ENCODE measurements at places on chromosomes 16 and 17.

DNA sequence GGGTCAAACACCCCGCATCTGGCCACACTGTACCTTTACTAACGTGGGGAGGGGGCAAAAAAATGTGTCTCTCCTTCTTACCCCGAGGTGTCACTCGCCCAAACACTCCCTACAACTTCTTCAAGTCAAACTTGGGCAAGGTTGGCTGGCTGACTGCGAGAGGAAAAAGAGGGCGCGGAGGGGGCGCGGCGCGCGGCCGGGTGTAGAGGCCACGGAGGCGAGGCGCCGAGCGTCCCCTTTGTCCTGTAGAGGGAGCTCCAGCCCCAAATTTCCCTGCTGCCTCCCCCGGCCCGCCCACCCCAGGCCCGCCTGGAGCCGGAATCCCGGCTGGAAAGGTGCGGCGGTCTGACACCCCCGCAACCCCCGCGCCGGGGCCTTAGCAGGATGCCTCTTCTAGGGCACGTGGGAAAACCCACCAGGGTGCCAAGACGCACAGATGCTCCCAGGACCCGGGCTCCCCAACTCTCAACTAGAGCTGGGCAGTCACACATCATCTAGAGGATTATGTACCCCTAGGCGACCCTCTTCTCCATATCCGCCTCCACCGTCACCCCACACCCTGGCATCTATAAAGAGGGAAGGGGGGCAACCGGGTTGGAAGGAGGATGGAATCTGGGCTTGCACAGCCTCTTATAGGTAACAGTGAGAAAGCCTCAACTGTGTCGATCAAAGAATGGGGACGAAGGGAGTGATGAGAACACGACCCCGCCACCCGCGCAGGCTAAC, 4.2 kb downstream of the IRX3 start:
- no peak for DNase-seq

DNA sequence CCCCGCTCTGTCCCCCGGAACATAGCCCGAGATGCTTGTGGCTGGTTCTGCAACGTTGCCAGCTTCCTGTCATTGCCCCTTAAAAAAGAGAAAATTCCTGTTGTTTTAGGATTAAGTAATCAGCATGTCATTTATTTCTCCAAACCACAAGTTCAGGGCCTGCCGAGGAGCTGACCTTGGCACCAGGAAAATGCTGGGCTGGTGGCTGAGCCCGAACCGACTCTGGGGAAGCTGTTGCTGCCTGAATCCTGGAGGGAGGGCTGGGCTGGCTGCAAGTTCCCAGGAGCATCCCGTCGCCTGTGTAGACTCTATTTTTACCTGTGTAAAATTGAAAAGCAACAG, 130.9 kb upstream of the FOXF1 start:
- DNase-seq, result no peak

DNA sequence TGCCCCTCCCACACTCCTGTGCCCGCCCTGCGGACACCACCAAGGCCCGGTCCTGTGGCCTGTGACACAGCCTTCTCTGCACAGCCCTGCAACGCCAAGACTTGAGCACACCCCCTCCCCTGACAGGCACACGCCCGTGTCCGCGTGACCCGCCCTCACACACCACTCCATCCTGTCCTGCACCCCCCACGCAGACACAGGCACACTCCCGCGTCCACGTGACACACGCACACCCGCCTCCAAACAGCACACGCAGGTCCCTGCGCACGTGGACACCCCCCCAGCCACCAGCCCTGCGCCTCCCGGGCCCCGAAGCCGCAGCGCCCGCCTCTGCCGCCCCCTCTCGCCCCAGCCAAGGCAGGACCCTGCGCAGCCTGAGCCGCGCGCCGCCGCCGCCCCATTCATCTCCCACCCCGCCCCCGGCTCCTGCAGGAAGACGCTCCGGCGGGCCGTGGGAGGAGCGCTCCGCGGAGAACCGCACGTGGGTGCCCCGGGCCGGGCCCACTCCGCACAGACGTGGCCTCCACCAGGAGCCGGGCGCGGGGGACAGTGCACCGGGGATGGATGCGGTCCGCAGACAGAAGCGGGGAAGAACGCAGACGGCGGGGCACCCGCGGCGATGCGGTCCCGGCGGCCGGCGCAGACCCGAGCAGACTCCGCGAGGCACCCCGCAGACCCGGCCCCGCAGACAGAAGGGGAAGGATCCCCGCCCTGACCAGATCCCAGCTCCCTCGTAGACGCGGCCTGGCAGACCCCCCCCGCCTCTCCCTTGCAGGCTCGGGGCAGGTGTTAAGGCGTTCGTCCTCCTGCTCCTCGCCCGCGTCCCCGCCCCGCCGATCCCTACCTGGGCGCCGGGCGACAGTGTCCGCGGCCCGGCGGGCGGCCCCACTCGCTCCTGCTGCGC, 506 bp downstream of the CAMKK1 start:
- no peak for DNase-seq

GRCh38 chr17:59365383-59365981, 34.0 kb downstream of the YPEL2 start:
- DNase-seq, result no peak

GRCh38 chr17:17876959-17877528, 40.3 kb upstream of the SREBF1 start:
- no peak for DNase-seq

- DNase-seq, result no peak
Observed at GRCh38 chr16:26627958-26628357, 438.8 kb upstream of the C16orf82 start.

DNA sequence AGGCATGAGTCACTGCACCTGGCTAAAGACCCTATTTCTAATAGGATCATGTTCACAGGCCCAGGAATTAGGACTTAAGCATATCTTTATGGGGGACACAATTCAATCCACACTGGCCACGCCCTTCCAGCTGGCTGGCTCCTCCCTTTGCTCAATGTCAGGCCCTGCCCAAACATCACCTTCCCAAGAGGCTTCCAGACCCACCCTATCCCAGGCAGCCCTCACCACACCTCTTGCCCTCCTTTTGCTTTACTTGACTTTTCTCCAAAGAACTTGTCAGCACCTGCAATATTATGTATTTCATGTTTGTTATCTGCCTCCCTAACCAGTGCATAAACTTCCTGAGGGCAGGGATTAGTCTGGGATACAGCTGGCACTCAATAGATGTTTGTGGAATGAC, 109.6 kb upstream of the CDH5 start:
- DNase-seq, result no peak

DNA sequence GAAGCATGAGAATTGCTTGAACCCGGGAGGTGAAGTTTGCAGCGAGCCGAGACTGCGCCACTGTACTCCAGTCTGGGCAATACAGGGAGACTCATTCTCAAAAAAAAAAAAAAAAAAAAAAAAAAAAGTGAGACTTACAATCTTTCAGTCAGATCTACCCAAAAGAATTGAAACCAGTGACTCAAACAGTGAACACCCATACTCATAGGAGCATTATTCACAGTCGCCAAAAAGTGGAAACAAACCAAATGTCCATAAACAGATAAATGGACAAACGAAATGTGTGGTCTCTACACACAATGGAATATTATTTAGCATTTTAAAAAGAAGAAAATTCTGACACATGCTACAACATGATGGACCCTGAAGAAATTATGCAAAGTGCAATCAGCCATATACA, 9.1 kb upstream of the SCNN1B start:
- DNase-seq, result no peak

DNA sequence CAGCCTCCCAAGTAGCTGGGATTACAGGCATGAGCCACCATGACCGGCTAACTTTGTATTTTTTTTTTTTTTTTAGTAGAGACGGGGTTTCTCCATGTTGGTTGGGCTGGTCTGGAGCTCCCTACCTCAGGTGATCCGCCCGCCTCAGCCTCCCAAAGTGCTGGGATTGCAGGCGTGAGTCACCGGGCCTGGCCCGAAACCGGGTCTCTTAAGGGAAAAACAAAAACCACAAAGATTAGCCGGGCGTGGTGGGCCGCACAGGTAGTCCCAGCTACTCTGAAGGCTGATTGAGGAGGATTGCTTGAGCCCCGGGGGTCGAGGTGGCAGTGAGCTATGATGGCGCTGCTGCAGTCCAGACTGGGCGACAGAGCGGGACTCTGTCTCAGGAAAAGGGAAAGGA, 19.9 kb upstream of the RBL2 start:
- no peak for DNase-seq

DNA sequence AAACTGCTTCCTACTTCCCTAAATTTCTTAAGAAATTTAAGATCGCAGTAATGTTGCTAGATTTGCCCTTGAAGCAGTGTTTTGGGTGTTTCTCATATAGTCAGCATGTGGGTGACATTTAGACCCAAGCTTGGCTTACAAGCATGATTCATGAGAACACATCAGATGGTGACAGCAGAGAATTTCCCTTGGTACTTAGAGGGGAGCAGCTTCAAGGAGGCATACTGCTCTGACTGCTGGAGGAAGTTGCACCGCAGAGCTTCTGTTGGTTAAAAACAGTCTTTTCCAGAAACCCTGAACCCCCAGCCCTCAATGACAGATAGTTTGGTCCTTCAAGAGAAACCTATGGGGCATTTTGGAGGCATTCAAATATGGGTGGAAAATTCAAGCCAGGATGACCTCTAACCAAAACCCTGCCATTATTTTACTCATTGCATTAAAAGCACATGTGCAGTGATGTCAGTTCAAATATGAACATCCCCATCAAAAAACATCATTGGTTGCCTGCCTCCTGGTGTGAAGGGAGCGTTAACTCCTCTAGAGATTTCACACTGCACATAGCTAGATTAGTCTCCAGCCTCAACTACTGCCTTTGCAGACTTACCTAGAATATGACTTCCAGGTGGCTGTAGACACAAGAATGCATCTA, 201.5 kb upstream of the CACNG5 start:
- no peak for DNase-seq

Data from forelimb muscle (tissue), 1 donor.